Urothelium cell line (cell line): ENCODE measurements at places on chromosomes 12 and 14.

DNA sequence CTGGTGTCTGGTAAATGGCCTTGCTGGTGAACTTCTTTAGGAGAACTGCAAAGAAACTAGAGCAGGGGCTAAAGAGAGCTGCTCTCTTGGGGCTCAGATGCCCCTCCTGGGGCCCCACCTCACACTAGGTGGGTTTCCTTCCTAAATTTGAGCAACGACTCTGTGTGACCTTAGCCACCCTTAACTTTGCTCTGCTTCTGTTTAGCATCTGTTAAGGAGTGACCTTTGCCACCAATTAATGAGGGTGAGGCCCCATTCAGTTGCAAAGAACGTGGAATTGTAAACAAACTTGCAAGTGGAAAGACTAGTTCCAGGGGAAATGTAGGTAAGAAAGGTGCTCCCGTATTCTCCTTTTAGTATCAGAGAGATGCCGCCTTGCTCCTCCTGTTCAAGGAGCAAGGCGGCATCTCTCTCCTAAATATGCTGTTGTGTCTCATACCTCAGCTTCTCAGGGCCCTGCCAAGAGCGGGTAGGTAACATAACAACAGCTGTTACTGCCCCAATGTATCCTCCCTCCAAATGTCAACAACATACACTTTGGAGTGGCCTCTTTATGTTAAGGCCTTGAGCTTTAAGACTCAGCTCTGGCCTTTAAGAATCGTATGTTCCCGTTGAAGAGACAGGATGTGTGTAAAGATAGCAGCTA is 77.6 kb upstream of the FUT8 start:
- no peak for DNase-seq

DNA sequence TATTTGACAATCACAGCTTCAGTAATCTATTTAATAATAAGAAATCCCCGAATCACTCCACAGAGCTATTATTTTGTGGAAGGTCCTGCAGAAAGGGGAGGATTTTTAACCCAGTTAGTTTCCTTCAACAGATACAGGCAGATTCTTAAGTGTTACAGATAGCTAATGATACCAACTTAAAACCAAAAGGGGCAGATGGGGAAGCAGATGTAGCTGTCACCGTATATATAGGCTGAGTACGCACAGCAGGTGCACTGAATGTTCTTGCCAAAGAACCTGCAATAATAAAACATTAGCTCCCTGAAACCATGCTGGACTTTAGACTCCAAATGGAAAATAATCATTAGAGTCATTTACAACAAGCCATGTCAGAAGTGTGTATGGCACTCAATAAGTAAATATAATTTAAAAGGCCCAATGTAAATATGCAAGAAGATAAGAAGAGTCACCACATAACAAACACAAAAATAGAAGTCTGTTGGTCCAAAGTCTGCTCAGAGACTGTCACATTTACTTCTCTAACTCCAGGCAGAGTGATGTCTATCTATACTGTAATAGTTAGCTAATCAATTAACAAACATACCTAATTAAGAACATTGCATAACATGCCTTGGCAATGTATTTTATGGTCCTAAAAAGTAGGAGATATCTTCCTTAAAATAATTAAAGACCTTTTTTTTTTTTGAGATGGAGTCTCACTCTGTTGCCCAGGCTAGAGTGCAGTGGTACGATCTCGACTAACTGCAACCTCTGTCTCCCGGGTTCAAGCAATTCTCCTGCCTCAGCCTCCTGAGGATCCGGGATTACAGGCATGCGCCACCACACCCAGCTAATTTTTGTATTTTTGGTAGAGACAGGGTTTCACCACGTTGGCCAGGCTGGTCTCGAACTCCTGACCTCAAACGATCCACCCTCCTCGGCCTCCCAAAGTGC is 78.8 kb downstream of the SEC23A start:
- no peak for DNase-seq

GRCh38 chr14:93082576-93083001 is 33.1 kb downstream of the ITPK1 start:
- no peak for DNase-seq

DNA sequence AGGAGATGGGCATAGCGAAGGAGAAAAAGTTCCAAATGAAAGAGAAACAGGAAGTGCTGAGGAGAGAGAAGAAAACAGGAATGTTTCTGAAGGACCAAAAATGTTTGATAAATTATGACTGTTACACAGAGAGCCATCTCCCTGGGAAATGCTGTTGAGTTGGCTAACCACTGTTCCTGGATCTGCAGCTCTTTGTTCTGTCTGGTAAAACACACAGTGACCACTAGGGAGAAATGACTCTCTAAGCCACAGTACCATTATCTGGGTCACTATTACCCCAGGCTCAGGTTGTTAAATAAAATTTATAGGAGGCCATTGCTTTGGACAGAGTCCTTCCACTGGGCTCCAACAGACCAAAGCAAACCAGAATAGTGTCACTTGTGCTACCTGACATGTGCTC is 219.3 kb downstream of the CRADD start:
- DNase-seq = no peak

GRCh38 chr12:8050600-8051250 is 15.4 kb downstream of the C3AR1 start:
- no peak for DNase-seq

GRCh38 chr12:114957225-114957624 is 273.2 kb upstream of the TBX3 start:
- DNase-seq = no peak

- DNase-seq = no peak
Measured at GRCh38 chr14:99229654-99230207, 42.3 kb downstream of the BCL11B start.

DNA sequence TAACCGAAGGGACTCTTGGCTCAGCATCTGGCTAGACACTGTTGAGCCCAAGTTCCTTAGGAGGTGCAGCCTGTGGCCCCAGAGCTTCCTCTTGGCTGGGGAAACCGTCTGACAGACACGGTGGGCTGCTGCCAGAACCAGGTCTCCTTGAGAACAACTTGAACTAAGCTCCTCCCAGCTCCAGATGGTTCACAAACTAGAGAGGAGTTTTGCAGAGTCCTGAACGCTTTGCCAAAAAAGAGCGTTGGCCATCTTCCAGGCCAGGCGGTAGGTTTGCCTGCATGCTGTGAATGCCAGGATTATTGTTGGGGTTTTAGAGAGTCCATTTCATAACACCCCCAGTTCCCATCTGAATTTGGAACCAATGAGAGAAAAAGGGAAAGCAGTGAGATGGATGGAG is 399.8 kb downstream of the RGS6 start:
- DNase-seq = no peak

DNA sequence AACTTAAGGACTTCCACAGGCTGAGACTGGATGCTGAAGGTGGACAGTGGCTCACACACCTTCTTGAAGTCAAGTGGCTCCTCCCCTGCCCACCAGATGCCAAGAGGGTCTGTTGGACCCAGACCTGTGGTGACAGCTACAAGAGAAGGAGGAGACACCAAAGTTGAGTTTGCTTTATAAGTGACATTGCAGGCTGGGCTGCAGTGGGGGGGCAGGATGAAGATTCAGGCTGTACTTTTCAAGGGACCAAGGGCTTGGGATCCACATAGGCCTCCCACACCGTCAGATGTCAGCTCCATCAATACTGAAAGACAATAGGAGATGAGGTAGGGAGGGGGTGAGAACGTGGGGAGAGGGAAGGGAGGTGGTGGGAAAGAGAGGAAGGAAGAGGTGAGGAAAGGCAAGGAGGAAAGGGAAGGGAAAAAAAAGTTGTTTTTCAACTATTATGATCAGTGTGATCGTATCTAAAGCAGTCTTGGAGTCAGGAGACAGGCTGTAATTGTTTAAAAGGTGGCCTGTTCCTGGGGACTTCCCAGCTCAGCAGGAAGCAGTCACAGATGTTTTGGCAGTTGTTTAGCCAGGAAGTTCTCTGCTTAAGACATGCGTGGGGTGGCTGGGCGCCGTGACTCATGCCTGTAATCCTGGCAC is 84.1 kb upstream of the RESF1 start:
- DNase-seq = peak; percentile 65

DNA sequence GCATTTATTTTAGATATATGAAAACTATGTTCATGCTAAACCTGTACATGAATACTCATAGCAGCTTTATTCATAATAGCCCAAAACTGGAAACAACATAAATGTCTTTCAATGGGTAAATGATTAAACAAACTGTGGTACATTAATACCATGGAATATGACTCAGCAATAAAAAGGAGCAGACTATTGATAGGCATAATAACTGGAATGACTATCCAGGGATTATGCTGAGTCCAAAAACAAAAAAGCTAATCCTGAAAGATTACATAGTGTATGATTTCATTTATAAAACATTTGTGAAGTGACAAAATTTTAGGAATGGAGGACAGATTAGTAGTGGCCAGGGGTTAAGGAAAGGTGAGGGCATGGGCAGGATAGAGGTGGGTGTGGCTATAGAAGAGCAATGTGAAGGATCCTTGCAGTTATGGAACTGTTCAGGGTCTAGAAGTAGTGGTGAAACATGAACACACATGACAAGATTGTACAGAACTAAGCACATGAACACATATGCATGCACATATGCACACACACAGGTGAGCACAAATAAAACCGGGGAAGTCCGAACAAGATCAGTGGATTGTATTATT is 61.1 kb upstream of the CDKN3 start:
- no peak for DNase-seq

GRCh38 chr12:19972325-19973288 is 395.7 kb upstream of the PDE3A start:
- no peak for DNase-seq

- no peak for DNase-seq
Measured at GRCh38 chr12:70321191-70321590, 44.9 kb upstream of the KCNMB4 start.

GRCh38 chr14:77043177-77043983 is 14.9 kb upstream of the IRF2BPL start:
- DNase-seq = peak; percentile 64

DNA sequence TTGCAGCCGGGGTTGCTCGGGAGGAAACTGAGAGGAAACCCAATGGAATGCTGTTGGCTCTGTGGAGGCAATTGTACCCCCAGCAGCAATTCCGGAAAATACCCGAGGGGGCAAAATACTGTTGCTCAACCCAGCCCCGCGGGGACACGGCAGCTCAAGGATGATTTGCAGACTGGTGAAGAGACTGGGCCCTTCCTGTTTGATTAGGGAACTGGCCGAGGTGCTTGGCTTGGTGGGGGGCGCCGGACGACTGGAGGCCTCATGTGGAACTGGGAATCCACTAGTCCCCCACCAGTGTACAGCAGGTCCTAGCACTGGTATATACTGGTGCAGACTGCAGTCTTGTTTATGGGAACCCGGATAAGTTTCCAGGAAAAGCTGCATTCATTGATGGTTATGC is 10.3 kb upstream of the RNASE12 start:
- DNase-seq = no peak
